ENCODE measurements at places on chromosomes 2 and 18.

DNA sequence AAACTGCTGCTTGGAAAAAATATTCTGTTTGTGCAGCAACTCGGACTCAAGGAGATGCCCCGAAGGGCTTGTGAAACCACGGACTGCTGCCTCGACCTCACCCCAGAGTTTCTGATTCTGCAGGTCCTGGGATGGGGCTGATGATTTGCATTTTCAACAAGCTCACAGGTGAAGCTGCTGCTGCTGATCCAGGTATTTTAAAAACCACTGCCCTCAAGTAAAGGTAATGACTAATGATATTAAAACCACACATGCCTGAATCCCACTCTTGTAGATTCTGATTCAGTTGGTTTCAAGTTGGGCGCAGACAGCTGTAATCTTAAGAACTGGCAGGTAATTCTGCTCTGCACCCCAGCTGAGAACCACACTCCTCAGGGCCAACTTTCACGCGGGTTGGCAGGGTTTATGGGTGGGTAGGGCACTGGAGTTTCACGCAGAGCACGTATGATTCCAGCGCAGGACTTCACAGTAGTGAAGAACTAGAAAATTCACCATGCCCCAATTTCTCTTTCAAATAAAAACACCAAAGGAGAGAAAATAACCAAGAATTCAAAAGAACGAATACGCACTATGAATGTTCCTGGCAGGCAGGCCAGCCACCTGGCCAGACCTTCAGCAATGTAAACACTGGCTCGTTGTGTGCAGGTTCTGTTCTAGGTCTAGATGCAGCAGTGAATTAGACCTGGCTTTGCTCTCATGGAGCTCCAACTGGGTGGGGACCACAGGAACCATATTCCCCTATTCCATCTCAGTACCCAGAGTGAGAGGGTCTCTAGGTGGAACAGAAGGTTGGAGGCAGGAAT, 74.6 kb upstream of the ZFP36L2 start:
- no peak for DNase-seq

DNA sequence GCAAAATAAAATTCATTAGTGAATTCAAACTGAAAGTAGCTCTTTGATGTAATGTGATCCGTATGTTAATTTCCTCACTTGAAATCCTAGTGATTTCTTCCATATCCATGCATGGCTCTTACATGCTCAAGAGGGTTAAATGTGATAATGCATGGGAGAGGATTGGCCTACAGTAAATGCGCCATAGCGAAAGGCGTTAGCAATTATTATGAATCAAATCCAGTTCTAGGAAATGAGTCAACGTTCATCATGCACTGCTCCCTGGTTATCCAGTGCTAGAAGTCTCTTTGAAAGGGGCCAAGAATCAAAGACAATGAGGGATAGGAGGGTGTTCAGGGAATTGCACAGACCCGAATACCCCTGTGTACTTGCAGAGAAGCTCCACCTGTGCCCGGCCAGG, 101.4 kb upstream of the RASGRP3 start:
- peak; percentile 45 for DNase-seq

DNA sequence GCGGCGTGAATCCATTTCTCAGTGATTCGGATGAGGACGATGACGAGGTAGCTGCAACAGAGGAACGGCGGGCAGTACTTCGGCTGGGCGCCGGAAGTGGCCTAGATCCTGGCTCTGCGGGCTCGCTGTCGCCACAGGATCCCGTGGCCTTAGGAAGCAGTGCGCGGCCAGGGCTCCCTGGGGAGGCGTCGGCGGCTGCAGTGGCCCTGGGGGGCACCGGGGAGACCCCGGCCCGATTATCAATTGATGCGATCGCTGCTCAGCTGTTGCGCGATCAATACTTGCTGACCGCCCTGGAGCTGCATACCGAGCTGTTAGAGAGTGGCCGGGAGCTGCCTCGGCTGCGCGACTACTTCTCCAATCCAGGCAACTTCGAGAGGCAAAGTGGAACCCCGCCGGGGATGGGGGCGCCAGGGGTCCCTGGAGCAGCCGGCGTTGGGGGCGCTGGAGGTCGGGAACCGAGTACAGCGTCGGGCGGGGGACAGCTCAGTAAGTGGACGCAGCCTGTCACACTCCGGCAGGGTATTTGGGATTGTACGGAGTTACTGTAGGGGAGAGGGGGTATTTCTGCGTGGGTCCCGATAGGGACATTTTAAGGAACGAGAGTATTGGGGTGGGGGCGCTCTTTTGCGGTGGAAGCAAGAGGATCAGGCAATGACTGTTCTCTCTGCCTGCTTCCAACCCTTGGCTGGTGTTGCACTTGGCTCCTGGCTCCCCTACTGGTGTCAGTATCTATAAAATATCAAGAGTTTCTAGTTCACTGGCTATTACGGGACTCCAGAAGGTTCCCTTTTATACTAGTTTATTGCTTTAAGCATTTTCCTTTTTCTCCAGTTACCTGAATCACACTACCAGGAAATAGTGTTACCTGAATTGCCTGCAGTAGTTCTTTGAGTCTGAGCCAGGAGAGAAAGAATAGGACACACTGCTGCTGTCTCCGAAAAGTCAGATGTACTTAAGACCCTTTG, 772 bp downstream of the RELCH start:
- DNase-seq, result peak; percentile 29

DNA sequence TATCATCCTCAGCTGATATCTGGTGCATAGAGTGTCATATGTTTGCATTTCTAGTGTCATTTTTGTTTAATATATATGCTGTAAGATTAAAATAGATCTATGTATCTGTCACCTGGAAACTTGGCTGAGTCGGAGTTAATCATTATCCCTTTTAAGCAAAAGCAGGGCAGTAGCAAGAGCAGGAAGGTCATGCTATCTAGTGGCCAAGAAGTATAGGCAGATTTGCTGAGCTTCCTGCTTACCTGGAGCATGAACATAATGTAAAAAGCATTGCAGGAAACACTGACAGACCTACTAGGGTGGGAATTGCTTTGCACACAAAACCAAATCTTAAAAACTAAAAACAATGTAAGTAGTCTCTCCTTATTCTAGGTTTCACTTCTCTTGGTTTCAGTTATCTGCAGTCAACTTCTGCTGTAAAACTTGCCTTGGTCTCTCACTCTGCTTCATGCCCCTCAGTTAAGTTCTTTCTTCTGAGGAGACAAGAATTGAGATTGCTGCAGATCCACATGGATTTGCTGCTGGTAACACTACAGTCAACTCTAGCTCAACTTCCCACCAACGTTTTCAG, 295.3 kb downstream of the CDH7 start:
- DNase-seq, result no peak

DNA sequence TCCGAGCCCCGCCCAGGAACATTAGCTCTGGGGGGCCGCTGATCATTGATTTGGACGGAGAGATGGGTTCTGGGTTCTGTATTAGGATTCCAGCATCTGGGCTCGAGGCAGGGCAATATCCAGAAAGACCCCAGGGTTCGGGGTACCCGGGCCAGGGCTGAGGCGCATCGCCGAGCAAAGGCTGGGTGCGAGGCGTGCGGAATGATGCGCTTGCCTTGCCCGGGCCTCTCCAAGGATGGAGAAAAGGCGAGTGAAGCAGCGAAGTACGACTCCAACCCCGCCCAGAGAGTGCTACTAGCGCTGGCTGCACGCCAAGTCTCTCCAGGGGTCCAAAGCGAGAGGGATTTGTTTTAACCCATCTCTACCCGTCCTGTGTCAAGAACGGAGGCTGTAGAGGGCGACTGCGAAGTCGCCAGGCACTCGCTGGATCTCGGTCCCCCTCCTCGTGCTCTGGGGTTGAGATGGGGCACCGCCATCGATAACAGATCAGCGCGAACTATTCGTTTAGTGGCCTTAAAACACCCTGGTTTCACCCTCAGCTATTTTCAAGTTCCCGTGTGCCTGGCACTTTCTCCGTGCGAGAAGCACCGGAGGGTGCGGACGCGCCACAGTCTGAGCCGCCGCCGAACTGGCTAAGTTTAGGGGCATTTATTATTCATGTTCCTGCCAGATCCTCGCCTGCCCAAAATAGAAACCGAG, 1.9 kb downstream of the ADCYAP1 start:
- peak; percentile 5 for DNase-seq

DNA sequence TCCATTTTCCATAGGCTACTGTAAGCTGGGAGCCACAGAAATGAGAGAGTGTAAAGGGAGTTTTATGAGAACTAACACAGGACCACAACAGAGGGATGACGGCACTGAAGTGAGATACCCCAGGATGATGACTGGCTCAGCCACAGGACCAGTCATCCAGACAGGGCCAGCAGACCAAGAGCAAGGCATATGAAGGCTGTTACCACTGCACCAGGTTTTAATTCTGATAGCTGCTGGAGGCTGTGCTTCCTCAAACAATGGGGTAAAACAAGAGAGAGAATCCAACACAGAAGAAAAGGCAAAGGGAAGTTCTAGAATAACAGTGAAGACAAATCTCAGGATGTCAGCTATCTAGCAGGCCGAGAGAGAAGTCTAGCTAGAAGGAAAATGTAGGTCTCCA, 94.9 kb downstream of the BCL2 start:
- DNase-seq, result no peak

DNA sequence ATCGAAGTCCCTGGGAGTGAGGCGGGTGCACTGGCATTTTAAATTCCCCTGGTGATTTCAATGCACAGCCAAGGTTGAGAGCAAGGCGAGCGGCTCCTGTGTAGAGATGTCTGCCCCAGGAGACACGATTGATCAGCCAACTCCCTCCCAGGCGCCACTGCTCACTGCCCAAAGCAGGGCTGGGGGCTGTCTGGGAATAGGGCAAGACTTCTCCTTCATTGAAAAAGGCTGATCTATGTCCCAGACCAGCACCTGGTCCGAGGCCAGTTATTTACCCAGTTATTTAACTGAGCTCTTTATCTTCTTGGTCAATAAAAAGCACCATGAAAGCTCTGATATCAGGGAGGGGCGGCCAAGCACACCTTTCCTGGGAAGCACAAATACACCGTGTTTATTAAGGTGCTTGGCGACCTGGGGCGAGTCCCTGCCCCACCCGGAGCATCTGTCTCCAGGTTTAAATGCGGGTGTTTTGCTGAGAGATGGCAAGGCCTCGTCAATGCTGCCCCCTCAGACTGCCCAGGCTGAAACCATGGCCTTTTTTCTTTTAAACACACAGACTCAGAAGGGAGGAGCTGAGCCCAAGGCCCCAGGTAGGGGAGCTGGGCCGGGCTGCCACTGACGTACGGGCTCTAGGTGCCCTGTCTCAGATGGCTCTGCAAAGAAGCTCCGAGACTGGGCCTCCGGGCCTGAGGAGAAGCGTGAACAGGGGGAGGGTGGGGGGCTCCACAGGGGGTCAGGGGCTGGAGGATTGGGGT, 73.9 kb upstream of the HPCAL1 start:
- DNase-seq, result no peak

DNA sequence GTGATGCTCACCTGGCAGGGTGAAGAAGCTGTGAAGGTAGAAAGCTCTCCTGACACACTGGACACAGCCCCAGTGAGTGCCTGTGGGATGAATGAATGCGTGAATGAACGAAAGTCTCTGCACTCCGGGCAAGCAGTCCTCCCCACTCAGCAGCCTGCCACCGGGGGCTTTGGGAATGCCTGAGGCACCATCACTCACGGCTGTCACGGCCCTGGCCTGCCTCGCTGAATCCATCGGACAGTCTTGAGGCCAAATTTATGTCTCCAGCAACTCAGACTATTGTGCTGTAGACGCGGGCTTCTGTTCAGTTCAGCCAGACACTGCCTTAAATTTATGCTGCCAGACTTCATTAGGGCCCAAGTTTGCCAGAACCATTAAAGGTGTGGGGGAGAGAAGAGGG, 62.9 kb upstream of the TEX51 start:
- DNase-seq, result no peak

GRCh38 chr18:13235421-13235831, 16.9 kb downstream of the LDLRAD4 start:
- no peak for DNase-seq

DNA sequence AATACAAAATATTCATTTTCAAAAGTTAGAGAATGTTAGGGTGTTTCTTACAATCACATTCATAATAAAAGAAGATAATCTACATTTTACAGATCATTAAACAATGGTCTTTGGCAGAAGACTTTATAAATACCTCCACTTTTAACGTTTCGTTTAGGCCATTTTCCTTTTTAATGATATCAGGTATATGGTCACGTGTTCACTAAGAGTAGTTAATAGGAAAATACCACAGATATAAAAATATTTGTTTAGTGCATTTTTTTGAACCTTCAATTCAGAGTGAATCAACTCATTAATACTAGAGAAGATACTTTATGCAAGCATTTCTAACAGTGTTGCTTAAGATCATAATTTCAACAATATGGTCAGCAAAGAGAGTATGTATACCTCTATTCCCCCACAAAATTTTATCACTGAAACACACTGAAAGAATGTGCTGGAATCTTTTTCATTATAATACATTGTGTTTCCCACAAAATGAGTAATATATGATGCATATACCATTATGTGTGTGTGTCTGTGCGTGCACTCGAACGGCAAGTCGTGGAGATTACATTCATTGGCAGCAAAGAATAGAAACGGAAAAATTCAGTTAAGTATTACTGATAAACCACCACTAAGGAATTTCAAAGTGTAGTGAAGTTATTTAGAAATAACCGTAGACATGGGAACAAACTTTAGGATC, 319.9 kb upstream of the THUMPD2 start:
- DNase-seq, result peak; percentile 85

- no peak for DNase-seq
Measured at GRCh38 chr2:196537311-196537710, 102.2 kb upstream of the CCDC150 start.

- no peak for DNase-seq
Measured at GRCh38 chr2:43215673-43216255, 10.6 kb downstream of the ZFP36L2 start.

- DNase-seq, result no peak
Measured at GRCh38 chr18:63298400-63299365, 20.9 kb downstream of the BCL2 start.

- DNase-seq, result no peak
Measured at GRCh38 chr2:238912916-238913875, 65.3 kb downstream of the TWIST2 start.

GRCh38 chr2:42327125-42327524, 33.9 kb downstream of the COX7A2L start:
- no peak for DNase-seq

- DNase-seq, result no peak
Measured at GRCh38 chr2:30271301-30271700, 40.0 kb downstream of the LBH start.

DNA sequence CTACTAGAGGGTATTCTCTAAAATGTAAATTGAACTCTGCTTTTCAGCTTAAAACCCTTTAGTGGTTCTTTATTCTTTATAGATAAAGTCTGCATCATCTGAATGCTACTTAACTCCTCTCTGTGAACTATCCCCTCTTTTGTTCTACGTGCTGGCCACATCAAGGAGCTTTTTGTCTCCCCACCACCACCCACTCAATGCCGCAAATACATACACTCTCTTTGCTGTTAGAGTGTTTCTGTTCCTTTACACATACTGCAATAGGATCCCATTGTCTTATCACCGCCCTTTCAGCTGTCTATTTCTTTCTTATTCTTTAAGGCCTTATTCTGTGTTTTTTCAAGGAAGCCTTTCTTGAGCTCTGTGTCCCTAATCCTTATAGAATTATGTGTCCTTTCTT, 83.3 kb downstream of the EML4 start:
- no peak for DNase-seq

DNA sequence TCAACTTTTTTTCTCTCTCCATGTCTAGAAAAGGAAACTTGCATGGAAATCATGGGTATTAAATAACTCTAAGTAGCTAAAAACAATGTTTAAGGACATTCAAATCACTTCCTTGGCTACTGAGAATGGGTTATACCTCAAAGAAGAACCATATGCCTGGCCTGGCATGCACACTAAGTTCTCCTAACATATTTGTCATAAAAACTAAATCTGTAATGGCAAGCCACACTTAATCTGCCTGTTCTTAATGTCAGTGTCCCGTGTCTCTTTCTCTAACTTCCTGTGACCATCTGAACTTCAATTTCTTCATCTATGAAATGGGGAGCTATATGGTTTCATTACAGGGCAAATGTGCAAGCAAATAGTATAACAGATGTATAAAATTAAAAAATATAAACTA, 11.1 kb downstream of the PDE1A start:
- DNase-seq, result no peak
